ENCODE measurements at places on chromosomes 12 and 14.
A peak's percentile ranks its signal among the peaks of the same experiment; 100 is the strongest.

- DNase-seq, result no peak
Measured at GRCh38 chr14:74739293-74740030, 23.7 kb upstream of the YLPM1 start.

GRCh38 chr12:39723831-39724230, 104.2 kb upstream of the ABCD2 start:
- DNase-seq, result peak; percentile 79

DNA sequence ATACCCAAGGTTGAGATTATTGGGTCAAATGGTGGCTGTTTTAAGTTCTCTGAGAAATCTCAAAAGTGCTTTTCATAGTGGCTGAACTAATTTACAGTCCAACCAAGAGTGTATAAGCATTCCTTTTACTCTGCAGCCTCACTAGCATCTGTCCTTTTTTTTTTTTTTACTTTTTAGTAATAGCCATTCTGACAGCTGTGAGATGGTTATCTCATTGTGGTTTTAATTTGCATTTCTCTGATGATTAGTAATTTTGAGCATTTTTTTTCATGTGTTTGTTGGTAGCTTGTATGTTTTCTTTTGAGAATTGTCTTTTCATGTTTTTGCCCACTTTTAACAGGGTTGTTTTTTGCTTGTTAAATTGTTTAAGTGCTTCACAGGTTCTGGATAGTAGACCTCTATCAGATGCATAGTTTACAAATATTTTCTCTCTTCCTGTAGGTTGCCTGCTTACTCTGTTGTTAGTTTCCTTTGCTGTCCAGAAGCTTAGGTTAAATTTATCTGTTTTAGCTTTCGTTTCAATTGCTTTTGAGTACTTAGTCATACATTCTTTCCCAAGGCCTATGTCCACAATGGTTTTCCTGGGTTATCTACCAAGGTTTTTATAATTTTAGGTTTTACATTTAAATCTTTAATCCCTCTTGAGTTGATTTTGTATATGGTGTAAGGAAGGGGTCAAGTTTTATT, 881.3 kb upstream of the SEL1L start:
- no peak for DNase-seq

DNA sequence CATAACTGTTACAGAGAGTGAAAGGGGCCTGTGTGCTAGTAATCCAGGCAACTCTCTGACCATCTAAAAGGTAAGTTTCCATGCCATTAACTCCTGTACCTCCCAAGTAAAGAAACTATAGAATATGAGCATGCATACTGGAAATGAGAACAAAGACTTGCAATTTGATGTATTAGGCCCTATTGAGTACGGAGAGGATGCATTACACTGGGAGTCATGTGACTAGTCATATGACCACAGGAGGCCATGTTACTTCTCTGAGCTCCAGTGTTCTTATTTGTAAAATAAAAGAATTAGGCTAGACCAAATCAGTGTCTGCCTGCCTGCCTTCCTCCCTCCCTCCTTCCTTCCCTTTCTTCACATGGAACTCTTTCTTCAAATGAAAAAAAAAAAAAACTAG, 440.1 kb upstream of the CCDC196 start:
- DNase-seq, result no peak

DNA sequence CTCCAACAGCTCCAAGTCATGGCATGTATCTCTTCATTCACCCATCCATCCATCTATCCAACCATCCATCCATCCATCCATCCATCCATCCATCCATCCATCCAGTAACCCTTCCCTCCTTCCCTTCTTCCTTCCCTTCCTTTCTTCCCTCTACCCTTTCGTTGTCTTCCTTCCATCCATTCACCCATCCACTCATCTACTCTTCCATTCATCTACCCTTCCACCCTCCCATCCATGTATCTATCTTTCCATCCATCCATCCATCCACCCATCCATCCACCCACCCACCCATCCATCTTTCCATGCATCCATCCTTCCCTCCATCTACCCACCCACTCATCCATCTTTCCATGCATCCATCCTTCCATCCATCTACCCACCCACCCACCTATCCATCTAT, 53.2 kb upstream of the FBXO21 start:
- no peak for DNase-seq

GRCh38 chr12:14689996-14690395, 6.4 kb downstream of the GUCY2C start:
- DNase-seq, result no peak

GRCh38 chr14:21476523-21476924, 235 bp downstream of the RAB2B start:
- no peak for DNase-seq

DNA sequence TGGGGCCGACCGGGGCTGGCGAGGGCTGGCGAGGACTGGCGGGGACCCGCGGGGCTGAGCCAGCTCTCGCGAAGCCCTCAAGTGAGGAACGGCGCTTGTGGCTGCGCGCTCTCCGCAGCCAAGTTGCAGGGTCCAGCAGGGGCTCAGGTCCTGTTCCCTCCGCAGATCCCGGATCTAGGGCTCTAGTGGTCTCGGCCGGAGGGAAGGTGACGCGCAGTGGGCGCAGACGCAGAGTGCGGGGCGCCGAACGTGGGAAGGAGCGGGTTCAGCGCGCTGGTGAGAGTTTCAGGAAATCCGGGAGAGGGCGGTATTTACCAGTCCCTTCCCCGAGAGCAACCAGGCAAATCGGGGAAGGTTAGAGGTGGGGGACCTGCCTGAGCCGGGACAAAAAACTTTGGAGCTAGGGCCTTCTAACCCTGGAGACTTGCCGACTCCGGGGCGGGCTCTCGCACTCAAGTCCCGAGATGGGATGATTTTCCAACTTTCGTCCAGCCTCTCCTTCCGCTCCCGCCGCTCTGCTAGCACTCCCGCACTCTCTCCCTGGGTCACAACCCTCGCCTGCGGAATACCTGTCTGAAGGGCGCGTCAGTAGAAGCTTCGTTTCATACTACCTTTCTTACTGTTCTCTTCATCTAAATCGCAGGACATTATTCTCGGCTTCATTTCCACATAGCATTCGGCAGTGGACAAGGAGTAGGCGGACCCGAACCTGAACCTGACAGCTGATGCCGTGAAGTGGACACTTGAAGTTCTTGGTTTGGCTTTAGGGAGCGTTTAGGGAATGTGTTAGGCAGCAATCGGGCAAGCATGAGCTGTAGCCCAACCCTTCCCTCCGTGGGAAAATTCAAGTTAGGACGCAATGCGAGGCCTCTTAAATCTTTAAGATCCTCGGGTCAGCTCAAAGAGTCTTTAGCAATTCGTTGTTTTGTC, 13.6 kb upstream of the PAX9 start:
- no peak for DNase-seq

GRCh38 chr12:129486931-129487330, 416.9 kb downstream of the TMEM132D start:
- no peak for DNase-seq

DNA sequence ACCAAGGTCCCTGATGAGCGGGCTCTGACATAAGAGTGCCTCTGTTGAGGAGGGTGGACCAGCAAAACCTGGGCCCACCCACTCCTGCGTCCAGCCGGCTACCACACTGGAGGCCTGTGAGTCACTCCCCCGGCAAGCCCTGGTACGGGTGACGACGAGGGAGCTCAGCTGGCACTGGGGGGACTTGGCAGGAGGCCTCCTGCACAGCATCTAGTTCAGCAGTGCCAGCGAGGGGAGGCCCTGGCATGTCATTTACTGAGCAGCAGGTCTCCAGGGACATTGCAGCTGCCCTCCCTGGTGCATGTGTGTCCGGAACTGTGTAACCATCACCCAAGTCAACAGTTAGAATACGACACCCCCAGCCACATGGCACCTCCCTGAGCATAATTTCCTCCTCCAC, 24.4 kb downstream of the CD9 start:
- no peak for DNase-seq

DNA sequence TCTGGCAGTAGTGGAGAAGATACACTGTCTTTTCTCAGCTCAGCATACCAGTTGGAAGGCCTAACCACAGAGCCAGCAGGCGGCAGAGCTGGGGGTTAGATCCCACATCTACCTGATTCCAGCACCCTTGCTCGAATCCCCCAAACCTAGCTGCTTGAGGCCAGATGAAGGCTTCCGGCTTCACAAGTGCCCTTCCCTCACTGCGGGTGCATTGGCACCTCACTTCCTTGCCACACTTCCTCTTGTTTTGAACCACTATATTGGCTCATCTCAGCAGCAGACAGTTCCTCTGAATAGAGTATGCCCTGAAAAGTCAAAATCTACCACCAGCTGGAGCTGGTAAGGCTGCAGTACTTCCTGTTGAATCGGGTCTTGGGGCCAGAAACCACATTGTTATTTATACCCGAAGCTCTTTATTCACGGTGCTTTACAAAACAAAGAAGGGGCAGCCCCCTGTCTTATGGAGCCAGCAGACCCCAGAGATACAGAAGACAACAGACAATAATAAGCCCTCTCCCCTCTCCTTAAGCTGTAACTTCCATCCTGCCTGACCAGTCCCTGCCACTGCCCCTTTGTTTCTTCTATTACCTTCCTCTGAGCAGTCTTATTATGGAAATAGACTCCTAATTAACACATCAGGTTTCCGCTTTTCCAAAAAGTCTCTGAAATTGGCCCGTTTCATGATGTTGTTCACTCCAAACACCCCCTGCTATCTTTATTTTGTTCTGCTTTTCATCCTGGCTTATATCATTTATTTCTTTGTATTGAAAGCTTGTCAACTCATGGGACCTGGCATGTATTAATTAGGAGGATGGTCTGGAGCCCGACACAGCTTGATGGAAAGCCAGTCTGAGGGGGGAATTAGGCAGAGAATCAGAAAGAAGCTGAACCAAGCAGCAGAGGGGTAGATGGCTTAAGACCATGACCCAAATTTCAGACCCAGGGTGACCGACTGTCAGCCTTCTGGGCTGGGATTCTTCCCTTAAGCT, 233.5 kb downstream of the EFCAB11 start:
- peak; percentile 85 for DNase-seq

DNA sequence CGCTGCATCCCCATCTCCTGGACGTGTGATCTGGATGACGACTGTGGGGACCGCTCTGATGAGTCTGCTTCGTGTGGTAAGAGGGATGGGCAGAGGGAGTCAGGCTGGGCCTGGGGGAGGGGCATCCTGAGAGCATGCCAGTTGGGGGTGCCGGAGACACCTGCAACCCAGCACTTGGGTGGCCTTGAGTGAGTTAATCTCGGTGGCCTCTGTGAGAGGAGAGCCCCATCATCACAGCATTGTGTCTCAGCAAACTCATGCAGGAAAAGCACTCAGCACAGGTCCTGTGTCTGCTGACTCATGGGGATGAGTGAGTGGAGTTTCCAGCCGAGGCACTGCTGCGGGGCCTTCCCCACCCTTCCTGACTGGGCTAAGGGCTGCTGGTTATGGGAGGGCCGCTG, 19.6 kb upstream of the LRP1-AS start:
- DNase-seq, result peak; percentile 43

- no peak for DNase-seq
Measured at GRCh38 chr12:19190292-19191031, 60.9 kb downstream of the PLEKHA5 start.

DNA sequence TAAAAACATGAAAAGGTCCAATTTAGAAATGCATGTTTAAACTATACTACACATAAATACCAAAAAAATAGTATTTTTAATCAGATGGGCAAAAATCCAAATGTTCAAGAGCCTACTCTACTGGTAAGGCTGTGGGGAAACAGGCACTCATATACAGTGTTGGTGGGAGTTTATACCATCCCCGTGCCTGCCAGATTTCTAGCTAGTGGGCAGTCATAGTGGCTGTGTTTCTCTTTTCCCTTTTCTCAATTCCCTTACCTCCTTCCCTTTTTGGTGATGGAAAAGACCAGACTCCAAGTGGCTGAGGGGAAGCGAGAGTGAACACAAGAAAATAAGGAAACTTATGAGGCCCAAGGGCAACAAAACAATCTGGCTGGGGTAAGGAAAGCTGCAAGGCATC, 14.7 kb downstream of the ZNF641 start:
- DNase-seq, result no peak

All from activated CD4-positive, alpha-beta T cell treated with anti-CD3 and anti-CD28 coated beads, Interleukin-2, Interleukin-6, amounts not matched to agents 100 ng/mL and 50 ng/mL, durations not matched to agents 16 hours and 8 hours (primary cell).